ENCODE measurements at places on chromosomes 7 and 10.

DNA sequence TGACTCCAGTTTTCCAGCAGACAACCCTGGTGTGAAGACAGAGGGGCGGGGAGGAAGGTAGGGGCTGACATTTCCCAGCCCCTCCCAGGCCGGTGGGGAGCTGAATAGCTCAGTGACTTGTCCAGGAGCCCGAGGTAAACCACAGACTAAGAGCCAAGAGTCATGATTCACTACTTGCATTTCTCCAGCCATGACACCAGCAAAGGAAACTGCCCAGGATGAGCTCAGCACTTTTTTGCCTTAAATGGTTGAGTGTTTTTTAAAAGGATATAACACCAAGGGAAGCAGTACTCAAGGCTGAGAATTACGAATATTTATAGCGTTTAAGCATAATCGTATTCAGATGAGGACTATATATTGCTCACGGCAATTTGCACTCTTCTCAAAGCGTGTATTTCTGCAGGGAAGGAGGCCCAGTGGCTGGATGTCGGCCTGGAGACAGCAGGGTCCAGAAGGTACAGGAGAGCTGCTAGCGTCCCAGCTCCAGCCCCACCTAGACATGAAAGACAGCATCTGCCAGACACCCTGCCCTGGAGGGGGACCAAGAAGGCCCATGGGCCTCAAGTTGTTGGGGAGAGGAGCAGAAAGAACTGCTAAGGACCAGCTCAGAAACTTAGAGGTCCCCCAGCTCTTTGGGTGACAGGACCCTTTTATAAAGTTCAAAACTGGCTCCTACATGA is 141.4 kb downstream of the GRID1 start:
- DNase-seq: no peak

GRCh38 chr10:93062514-93063143 is 2.0 kb downstream of the CYP26C1 start:
- DNase-seq: peak; percentile 10

DNA sequence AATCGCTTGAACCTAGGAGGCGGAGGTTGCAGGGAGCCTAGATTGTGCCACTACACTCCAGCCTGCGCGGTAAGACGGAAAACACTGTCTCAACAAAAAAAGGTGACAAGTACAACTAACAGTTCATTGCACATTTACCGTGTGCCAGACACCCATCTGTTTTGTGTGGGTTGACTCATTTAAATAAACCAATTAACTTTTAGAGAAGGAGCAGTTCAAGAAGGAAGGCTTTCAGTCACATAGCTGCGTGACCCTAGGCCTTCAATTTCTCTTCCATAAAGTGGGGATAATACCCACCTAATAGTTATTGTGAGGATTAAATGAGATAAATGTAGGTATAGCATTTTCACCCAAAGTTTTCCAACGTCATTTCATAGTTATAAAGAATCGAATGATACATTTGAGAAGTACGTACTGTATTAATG is 52.3 kb upstream of the KDM7A start:
- DNase-seq: peak; percentile 15

DNA sequence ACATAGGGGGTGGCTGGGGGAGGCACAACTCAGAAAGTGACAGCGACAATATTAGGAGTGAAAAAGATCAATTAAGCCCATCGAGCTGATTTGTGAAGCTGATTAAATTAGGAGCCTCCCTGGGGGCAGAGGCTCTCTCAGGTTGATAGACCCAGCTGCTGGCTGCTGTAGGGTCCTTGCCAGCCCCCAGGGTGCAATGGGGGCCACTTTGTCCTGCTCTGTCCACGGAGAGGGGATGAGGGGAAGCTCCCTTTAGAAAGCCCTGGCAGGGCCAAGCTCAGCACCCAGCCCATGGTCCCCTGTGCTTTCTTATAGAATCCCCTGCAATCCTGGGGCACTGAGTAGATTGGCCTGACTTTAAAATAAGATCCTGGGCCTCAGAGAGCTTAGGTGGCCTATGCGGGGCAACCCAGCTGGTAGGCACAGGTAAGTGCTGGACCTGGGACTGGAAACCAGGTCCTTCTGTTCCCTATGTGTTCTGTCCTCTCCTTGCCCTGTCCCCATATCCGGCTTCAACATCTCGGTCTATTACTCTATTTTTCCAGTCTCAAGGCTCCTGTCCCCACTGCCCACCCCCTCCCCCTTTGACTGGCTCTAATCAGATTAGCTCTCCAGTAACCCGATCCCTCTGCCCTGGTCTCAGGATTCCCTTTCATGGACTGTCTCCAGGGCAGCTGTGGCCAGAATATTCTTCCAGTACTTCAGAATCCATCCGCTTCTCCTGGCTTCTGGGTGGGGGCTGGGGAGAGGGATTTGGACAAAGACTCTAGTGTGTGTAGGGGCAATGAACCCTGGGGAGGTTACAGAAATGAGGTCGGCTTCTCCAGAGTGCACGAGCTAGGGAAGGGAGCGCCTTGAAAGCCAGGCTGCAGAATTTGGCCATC is 259.6 kb downstream of the RPS24 start:
- DNase-seq: no peak

- DNase-seq: no peak
Observed at GRCh38 chr10:113007821-113008220, 57.8 kb downstream of the TCF7L2 start.

GRCh38 chr7:29239638-29240037 is 45.1 kb downstream of the CHN2 start:
- no peak for DNase-seq

Data from T follicular helper cell (primary cell).